ENCODE measurements at places on chromosomes 1 and 21.

GRCh38 chr1:227388214-227389168 lies 70.2 kb upstream of the CDC42BPA start:
- DNase-seq = no peak

DNA sequence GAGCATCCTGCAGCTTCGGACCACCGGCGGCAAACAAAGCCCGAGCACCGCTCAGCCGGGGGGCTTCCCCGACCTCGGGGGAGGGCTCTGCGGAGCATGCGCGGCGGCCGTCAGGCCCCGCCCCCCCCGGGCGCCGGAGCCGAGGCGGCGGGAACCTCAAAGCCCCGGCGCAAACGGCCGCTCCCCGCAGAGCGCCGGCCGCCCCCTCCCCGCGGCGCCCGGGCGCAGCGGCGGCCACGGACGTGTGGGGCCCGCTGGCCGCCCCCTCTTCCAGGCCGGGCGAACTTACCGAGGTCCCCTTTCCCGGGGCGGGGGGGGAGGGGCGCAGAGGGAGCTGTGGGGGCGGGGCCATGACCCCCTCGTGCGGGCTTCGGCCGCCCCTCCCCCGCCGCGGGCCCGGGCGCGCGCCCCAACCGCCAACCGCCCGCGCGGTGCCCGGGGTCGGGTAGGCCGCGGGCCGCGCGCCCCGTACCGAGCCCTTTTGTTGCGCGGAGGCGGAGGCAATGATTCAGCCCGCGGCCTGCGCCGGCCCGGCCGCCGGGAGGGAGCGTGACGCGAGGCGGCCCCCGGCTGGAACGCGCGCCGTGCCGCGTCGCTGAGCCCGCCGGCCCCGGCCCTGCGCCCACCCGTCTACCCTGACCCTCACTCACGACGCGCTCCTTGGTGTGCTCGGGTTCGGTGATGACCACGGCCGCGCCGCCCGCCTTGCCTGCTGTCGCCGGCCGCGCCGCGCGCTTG lies 1.7 kb downstream of the RCC2 start:
- no peak for DNase-seq

- no peak for DNase-seq
Measured at GRCh38 chr1:108925920-108926319, 37.4 kb downstream of the CLCC1 start.

DNA sequence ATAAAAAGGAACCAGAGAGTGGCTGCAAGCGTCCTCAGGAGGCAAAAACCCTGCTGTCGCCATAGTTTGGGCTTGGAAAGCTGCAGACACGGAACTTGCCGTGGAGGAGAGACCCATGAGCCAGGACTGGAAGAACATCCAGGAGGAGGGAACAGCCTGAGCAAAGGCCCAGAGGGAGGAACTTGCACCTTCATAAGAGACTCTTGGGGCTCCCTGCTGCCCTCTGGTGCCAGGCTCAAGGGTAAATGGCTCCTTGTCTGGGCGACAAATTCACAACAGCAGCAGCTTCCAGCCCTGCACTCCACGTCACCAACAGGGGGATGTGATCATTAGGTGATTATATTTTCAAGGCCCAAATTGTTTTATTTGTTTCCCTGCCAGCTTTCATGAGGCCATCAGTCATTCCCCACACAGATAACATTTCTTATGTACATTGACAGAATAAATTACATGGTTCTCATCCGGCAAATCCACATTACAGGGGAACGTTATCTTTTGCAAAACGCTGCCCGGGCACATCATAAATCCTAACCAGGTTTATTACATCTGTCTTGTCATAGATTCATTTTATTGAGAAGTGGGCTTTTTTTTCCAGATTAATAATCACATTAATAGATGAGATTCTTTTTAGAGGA lies 143.0 kb upstream of the GRIK3 start:
- no peak for DNase-seq

DNA sequence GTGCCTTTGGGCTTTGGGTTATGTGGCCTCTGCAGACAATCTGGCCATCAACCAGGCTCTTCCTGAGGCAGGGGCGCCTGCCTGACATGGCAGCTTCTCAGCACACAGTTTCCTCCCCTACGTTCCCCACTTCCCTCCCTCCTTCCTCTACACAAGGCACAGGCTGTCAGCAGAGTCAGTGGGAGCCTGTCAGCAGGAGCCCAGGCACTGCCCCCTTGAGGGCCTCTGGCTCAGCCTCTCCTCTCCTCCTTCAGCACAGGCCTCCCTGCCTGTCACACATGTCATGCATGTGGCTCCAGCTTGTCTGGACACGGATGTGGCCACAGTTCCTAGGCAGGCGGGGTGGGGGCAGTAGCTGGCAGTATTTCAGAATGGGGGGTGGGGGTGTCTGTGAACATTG lies 52.2 kb upstream of the ARTN start:
- no peak for DNase-seq

- DNase-seq = peak; percentile 47
Measured at GRCh38 chr1:221117548-221117951, 238.3 kb downstream of the HLX start.

- no peak for DNase-seq
Measured at GRCh38 chr1:185080422-185080821, 35.1 kb downstream of the RNF2 start.

GRCh38 chr1:168582688-168583336 lies 6.4 kb downstream of the XCL1 start:
- DNase-seq = no peak

DNA sequence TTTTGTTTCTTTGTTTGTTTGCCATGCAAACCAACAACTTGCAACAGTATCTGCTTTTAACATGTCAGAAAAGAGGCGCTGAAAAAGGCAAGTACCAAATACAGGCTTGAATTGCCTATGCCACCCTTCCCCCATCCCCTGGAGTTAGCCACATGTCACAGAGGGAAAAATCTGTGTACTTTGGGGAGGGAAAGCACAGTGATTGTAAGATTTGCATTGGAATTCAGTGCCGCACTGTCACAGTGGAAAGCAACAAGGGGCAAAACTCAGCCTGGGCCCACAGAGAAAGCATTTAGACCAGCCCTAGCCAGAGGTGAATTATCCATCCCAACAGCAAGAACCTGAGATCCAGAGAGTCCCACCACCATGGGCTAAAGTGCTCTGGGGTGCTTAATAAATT lies 52.4 kb upstream of the ACADM start:
- no peak for DNase-seq

DNA sequence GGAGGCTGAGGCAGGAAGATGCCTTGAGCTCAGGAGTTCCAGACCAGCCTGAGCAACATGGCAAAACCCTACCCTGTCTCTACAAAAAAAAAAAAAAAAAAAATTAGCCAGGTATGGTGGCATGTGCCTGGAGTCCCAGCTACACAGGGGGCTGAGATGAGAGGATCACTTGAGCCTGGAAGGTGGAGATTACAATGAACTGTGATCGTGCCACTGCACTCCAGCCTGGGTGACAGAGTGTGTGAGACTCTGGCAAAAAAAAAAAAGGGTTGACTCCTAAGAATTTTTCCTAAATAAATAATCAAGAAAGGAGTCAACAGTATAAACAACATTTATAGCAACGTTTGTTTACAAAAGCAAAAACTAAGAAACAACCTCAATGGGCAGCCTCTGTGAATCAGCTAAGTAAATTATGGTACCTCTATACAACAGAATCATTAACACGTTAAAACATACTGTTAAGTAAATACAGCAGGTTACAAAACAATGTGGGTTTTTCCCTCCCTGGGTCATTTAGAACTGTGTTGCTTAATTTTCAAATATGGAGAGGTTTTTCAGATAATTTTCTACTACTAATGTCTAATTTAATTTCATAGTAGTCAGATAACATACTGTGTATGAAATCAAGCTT lies 56.8 kb downstream of the SLC30A10 start:
- DNase-seq = no peak

- no peak for DNase-seq
Measured at GRCh38 chr1:197850042-197850441, 52.4 kb upstream of the C1orf53 start.

DNA sequence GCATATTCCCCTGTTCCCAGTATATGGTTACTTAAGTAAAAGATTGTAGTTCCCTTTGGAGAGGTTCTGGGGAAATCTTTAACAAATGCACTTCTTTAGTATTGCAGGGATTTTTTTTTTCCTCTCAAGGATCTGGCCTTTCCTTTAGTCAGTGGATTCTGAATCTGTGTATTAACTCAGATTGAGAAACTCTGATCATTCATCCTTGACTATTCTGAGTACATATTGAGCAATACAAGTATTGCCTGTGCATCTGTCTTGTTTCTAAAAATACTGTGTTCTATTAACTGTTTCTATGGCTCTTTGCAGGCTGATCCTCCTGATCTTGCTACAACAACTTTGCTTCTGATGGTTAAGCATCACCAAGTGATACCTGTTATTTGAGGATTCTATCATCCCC lies 67.8 kb upstream of the FGGY start:
- no peak for DNase-seq
